Caco-2 (cell line): ENCODE measurements at places on chromosomes 11 and 22. TPM values are rescaled to one million over a fixed set of nuclear protein-coding genes. Genes with fewer than 3 reads are reported as not detected.

The POU2AF3 gene
- total RNA-seq, result 7.0 and 8.6 TPM in 2 replicates

DNA sequence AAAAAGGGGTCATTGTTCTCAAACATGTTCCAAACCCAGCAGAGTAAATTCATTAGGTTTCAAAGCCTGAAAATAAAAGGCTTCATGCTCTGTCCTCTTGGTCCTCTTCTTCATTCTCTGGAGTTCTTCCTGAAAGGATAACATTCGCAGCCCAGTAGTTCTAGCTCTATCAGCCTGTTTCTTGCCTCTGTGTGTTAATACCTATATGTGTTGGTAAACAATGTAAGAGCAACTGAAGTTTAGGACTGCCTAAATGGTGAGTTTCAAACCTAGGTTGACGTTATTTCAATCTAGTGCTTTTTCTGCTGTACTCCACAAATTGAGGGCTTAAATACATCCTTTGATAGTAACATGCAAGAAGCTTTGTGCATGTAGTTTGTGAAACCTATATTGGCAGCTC lies 9.4 kb downstream of the AASDHPPT start:
- H3K27me3 ChIP-seq, result no peaks in the 10 kb centered on the region
- H3K4me1 ChIP-seq, result peaks cover 6% of the 10 kb centered on the region
- no peak overlapping the region for H3K4me3 ChIP-seq

DNA sequence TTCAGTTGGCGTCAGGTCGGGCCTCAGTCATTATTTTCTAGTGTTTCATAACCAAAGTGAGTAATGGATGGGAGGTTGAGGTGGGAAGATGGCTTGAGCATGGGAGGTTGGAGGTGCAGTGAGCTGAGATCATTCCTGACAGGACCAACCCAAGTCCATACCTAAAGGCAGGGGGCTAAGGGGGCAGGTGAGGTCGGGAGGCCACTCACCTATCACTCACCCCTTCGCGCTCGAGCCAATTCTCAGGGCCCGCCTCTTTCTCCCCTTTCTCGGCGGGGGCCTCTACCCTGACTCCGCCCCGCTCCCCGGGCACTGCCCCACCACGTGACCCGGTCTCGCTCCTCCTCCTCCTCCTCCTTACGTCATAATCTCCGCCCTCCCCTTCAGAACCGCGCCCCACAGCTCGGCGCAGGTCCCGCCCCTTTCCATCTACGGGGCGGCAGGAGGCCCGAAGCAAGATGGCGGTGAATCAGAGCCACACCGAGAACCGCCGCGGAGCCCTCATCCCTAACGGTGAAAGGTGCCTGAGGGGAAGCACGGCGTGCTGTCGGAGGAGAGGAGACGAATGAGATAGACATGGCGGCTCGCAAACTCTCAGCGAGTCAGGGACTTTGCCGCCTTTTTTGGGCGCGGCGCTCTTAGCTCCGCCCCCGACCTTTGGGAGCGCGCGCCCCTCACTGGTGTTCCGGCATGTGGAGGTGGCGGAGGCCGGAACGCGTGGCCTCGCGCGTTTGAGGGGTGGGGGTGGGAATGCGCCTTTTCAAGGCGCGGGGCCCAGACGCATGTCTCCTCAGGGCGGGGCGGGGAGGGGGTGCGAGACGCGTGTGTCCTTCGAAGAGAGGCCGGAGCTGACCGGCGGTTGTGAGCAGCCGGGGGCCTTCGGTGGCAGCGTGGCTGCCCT lies at the start of gene WBP2NL:
TSS of gene WBP2NL (plus strand) at position 428 of the 901 bp plus-strand sequence. CDS start at position 459, 31 bp downstream.
- H3K4me3 ChIP-seq, result peak within 1 kb of the TSS; percentile 55
- peak within 1 kb of the TSS; percentile 96 for H3K27ac ChIP-seq
- no peaks in the 10 kb centered on the region for H3K27me3 ChIP-seq

- H3K27me3 ChIP-seq, result no peaks in the 10 kb centered on the region
- no peaks in the 10 kb centered on the region for H3K36me3 ChIP-seq
- no peaks in the 10 kb centered on the region for H3K4me1 ChIP-seq
- H3K4me3 ChIP-seq, result no peak overlapping the region
- no peak overlapping the region for H3K27ac ChIP-seq
These were observed 303.4 kb downstream of the FAT3 start for GRCh38 chr11:92528001-92528400.

GRCh38 chr22:27952091-27952490 lies 33.0 kb upstream of the PITPNB start:
- no peaks in the 10 kb centered on the region for H3K27me3 ChIP-seq
- H3K36me3 ChIP-seq, result no peaks in the 10 kb centered on the region
- no peak overlapping the region for H3K4me3 ChIP-seq
- H3K4me1 ChIP-seq, result peaks cover 5% of the 10 kb centered on the region; the same call in 1 of the 2 replicates

DNA sequence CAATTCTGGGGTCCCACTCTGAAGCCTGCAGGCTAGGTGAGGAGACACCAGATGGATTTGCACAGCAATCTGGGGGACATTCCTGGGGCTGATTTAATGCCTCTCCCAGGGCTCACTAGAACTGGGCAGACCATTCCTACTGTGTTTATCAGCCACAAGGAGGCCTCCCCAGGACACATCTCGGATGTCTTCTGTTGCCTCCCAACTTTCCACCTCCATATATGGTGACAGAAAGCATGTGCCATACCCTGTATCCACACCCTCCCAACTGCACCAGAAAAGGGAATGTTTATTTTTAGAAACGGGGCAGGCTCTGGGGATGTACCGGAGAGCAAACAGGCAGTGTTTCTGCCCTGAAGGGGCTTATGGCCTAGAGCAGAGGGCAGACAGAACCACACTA lies 181.8 kb downstream of the CSNK2A3 start:
- H3K27ac ChIP-seq, result no peak overlapping the region
- no peaks in the 10 kb centered on the region for H3K36me3 ChIP-seq
- DNase-seq, result no peak
- H3K27me3 ChIP-seq, result peaks cover 1% of the 10 kb centered on the region
- no peaks in the 10 kb centered on the region for H3K4me1 ChIP-seq
- H3K4me3 ChIP-seq, result no peak overlapping the region
